ENCODE measurements at places on chromosomes 4 and X.

DNA sequence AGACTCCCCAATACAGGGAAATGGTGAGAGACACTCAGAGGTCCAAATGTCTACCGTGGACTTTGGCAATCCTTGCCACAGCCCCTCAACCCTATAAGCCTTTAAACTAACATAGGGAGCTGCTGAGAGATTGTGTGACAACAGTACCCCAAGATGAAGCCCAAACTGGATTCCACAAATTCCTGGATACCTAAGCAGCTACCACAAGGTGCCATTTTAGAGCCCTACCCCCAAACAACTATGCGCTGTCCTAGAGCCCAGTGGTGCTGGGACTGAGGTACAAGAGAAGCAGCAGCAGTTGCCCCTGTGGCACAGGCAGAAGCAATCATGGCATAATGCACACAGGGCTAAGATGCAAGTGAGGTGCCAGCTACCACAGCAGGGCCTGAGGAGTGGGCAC lies 2.7 kb upstream of the TMPRSS11F start:
- DNase-seq: no peak

DNA sequence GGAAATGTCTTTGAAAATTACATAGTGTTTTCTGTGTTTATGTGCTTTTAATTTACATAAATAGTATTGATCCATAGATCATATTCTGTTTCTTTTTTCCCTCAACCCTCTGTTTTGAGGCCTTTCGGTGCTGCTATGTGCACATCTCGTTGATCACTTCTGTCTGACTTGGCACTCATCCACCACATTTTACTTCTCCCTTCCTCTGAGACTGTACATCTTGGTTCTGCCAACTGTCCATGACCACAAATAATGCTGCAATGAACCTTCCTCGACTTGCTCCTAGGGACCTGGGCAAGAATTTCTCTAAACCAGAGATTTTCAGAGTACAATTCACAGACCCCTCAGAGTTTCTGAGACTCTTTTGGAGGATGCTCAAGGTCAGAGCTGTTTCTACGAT lies 74.4 kb downstream of the RTL5 start:
- no peak for DNase-seq

DNA sequence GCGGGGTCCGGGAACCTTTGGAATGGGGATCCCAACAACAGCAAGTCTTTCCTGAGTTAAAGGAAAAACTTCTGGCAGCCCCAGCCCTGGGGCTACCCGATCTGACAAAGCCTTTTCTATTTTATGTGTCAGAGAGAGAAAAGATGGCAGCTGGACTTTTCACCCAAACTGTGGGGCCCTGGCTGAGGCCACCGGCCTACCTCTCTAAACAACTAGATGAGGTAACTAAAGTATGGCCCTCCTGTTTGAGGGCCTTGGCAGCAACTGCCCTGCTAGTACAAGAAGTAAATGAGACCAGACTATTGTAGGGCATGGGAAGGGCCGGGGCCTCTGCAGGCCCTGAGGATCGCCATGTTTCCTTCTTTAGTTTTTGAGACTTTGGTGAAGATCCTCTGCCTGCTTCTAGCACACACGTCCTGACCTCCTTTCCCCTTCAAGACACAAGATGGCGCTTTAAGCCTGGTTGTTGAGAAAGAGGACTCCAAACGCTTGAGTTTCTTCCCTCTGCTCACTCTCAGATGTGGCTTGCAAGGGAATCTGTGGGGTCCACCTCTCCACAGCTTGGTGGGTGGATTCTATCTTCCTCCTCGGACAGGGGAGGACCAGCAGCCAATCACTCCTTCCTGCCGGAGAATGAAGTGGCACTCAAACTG lies 18.5 kb upstream of the DRD5 start:
- DNase-seq: no peak

- DNase-seq: no peak
Observed at GRCh38 chr4:46329118-46329976, 60.6 kb downstream of the GABRA2 start.

GRCh38 chrX:96474029-96474740 lies 210.5 kb upstream of the DIAPH2 start:
- no peak for DNase-seq

Measured in CD4-positive, CD25-positive, alpha-beta regulatory T cell (primary cell).